ENCODE measurements at places on chromosomes 7 and 10.

- peak; percentile 83 for DNase-seq
Observed at GRCh38 chr10:22681783-22682183, 32.6 kb downstream of the PIP4K2A start.

DNA sequence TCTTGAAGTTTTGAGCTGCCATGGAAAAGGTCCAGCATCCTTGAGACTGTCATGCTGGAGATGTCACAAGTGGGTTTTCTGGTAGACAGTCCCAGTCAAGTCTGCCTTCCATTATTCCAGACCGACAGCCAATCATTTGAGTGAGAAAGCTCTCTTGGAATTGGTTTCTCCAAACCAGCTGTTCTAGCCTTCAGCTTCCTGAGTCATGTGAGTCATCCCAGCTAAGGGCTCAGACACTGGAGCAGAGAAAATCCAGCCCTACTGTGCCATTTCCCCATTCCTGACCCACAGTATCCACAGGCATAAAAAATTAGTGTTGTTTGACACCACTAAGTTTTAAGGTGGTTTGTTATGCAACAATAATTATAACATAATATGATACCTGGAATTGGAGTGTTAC, 219.0 kb downstream of the ADRA2A start:
- DNase-seq, result no peak

DNA sequence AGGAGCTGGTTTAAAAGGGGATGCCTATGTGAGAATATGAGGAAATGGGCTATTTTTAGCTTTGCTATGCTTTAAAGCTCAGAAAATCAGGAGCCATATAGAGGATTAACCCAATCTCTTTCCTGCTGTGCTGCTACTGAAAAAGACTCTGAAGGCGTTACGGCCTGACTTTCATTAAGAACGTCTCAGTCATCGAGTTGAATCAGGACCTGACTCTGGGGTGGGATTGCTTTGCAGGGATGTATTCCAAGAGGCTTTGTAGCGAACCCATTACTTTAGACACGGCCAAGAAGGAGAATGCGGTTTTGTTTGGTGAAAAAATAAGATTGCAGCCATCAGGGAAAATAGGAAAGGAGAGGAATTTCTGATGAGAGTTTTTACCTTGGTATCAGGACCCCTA, 426.9 kb downstream of the CCSER2 start:
- no peak for DNase-seq

DNA sequence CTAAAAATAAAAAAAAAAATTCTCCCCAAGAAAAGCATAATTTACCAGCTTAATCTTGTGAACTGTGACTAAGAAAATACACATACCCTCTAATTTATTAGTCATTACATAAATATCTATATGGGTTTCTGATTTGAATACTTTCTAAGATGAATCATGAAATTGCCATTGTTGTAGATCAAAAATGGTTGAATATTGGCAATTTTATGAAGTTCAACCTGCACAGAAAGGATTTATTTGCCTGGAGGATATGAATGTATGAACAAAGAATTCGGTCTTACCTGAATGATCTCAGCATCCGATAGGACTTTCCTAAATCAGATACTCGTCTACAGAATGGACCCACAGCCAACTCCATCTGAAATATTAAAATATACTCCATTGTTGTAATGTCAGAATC, 61.5 kb downstream of the HBP1 start:
- DNase-seq, result no peak

GRCh38 chr7:280461-280860, 9.5 kb upstream of the FOXL3 start:
- no peak for DNase-seq

- DNase-seq, result peak; percentile 30
Observed at GRCh38 chr7:16669581-16669980, 23.6 kb downstream of the BZW2 start.

DNA sequence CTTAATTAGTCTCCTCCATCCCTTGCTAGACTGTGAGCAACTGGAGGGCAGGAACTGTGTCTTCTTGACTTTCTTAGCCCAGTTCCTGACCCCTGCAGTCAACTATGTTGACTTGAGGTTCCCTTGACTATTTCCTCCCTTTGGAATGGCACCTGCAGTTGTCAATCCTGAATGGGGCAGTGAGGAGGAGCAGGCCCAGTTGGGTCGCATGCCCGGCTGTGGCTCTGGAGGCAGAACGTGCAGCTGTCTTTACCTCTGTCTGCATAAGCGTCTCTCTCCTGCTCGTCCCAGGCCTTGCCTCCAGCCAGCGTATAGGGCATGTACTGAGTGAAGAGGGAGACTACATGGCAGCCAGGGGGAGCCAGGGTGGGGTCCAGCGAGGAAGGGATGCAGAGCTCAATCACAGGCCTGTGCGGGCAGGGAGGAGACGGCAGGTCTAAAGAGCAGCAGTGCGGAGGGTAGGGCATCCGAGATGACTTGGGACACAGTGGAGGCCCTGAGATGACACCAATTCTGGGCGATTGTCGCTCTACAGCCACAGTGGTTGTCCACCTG, 26.8 kb downstream of the PYROXD2 start:
- no peak for DNase-seq

DNA sequence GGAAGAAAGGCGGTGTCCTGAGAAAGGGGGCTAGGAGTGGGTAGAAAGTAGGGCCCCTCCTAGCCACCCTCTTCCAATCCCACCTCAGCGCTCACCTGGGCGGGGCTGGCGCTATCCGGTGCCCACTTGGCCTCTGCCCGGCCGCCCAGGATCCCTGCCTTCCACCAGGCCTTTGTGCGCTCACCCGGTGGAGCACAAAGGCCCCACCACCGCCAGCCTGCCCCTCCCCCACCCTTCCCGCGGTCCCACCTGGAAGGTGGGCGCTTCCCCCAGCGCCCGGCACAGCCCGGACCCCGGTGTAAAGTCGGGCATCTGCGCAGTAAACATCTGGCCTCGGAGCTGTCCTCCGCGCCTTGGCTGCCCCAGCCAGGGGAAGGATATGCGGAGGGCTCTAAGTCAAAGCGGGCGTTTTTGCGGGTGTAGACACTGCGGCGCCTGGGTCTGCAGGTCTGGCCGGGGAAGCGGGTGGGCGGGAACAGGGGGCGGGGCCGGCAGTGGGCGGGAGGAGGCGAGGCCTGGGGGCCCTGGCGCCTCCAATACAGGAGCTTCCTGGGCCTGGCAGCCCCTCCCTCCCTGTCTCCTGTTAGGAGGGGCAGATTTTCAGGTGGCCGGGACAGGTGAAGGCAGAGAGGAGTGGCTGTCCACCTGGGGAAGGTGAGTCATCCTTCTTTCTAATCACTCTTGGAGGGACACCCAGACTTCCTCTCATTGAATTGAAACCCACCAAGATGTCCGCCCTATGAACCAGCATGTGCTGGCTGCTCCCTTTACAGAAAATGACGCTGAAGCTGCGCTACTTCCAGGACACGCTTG, 49.3 kb downstream of the PNLIPRP2 start:
- no peak for DNase-seq

- DNase-seq, result no peak
Observed at GRCh38 chr7:96315125-96315512, 6.8 kb downstream of the SLC25A13 start.

GRCh38 chr10:103658049-103658577, 164.6 kb downstream of the NEURL1 start:
- DNase-seq, result no peak

DNA sequence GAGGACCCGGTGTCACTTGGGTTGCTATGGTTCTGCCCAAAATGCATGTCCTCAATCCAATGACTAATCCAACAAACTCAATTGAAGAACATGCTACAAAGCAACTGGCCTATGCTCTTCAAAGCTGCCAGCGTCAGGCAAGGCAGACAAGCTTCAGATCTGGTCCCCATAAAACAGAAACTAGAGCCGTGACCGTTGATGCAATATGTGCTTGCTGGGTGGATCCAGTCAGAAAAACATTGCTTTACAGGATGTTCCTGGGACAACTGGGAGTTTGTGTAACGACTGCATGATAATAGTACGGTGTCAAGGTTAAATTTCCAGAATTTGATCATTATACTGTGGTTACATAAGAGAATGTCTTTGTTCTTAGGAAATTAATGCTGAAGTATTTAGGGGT, 120.7 kb upstream of the CTBP2 start:
- no peak for DNase-seq

- DNase-seq, result peak; percentile 94
Observed at GRCh38 chr7:73721377-73721817, 1.9 kb upstream of the STX1A start.

DNA sequence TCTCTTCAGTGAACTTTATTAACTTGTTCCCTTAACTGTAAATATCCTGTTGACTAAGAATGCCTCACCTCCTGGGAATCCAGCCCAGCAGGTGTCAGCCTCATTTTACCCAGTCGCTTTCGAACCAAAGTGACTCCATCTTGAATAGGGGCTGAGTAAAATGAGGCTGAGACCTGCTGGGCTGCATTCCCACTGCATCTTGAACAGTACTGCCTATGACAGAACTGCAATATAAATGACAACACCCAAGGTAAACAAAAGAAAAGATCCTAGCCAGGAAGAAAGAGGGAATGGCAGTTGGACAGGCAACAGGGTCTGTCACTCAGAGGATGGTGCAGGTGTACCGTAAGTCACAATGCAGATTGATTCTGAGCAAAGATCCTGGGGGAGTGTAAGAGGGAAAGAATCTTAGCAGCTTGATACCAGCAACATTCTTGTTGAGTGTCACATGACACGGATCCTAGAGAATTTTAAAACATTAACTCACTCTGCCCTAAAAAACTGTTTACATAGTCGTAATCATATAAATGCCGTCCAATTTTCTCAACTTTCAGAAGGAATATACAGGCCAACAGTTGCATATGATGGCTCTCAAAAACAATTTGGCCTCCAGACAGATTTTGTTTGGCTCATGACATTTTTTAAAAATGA, 4.4 kb upstream of the FAM107B start:
- peak; percentile 22 for DNase-seq

GRCh38 chr10:15469111-15469510, 98.0 kb upstream of the FAM171A1 start:
- no peak for DNase-seq

GRCh38 chr10:131065673-131066305, 245.7 kb downstream of the TCERG1L start:
- no peak for DNase-seq

DNA sequence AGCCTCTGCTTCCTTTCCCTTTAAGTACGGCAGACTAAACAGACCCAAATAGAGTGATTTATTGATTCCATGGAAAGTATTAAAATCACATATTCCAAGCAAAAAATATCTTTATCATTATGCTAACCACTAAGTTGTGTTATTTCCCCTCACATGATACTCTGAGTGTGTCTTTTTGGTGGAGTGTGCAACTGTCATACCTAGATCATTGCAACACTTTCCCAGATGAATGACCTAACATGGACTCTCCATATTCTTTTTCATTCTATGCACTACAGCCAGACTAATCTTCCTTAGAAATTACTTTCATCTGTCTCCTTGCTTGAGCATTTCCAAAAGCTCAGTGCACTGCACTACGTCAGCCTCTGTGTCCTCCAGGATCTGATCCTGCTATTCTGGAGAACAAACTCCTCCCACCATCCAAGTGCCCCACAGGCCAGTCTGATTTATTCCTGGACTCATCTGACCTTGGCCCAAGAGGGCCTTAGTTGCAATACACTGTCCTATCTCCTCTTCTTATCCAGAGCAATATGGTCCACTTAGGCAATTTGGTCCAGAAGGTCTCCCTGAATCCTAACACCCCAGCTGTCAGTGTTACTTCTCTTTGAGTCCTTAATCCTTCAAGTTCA, 263.3 kb upstream of the KLF6 start:
- no peak for DNase-seq

GRCh38 chr7:37346761-37347160, 101.9 kb downstream of the ELMO1 start:
- DNase-seq, result no peak

- DNase-seq, result peak; percentile 48
Observed at GRCh38 chr10:133359554-133359971, 1.7 kb upstream of the FUOM start.

- DNase-seq, result no peak
Observed at GRCh38 chr7:157813741-157814661, 477.2 kb downstream of the DNAJB6 start.

DNA sequence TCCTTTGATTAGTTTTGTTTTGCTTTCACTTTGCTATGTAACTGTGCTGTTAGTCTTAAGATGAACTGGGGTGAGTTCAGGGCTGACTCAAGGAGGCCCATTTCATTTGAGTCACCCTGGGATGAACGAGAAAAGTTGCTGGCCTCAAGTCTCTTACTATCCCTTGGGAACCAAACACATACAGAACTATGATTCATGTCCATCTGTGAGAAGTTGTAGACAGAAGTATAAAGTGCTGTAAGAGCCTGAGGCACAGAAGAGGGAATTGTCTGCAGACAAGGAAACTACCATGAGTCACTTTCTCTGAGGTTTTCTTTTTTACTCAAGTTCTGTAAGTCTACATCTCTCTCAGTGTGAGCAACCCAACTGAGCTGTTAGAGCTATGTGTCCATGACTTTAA, 179.8 kb upstream of the CSTF2T start:
- DNase-seq, result peak; percentile 82

DNA sequence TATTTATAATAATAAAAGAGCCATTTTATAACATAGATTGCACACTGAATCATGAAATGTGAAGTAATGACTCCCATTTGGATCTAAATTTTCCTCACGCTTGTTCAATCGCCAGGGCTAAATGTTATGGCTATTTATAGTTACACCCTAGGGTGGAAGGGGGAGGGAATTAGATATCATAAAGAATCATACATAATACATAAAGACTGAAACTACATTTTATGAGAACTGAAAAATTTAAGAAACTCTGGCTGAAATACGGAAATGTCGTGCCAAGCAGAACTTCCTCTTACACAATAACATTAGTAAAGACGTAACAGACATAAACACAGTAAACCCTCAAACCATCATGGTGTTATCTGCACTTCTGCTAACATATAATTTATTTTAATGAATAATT, 327.5 kb upstream of the PHF14 start:
- no peak for DNase-seq

GRCh38 chr7:27615420-27616185, 47.1 kb downstream of the HIBADH start:
- no peak for DNase-seq

DNA sequence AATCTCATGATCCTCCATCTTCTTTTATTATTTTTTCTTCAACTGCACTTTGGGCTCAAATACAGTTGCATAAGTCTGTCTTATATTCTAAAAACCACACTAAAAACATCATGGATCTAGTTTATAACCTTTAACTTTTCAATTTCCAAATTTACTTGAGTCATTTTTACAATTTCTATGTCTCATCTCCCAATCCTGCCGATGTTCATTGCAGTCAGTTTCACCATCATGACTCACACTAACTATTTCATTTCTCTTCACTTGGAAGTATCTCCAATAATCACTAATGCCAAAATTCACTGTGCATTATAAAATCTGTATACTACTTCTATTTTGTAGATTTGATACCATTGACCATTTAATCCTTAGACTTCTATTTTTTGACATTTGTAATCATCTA, 806.9 kb upstream of the SORCS1 start:
- DNase-seq, result peak; percentile 75

DNA sequence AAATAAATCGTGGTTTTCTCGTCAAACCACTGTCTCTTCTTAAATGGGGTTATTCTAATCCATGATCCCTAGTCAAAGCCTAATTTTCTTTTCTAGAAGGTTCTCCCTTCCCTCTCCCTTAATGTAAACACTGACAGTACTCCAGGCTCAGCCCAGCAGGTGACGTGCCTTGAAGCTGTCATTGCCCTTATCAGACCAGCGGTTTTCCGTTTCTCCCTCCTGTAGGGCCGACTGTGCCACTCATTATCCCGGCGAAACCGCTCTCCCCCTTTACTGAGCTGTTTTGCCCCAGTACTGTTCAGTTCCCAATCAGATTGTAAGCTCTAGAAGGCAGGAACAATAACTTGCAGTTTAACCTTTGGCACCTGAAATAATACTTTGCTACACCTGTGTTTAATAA, 153.5 kb upstream of the RHEB start:
- no peak for DNase-seq

GRCh38 chr7:48171202-48171601, at the start of gene ABCA13:
TSS of gene ABCA13 (plus strand) at chr7:48171458. CDS start at chr7:48171484, 26 bp downstream.
- peak; percentile 52 for DNase-seq

- DNase-seq, result no peak
Observed at GRCh38 chr7:95784796-95785195, 12.4 kb downstream of the DYNC1I1 start.

All from MCF 10A (cell line).